Tibial nerve (tissue), 4 donors: ENCODE measurements at places on chromosomes 1 and 21. TPM values are rescaled to one million over a fixed set of nuclear protein-coding genes. Genes with fewer than 3 reads are reported as not detected.

DNA sequence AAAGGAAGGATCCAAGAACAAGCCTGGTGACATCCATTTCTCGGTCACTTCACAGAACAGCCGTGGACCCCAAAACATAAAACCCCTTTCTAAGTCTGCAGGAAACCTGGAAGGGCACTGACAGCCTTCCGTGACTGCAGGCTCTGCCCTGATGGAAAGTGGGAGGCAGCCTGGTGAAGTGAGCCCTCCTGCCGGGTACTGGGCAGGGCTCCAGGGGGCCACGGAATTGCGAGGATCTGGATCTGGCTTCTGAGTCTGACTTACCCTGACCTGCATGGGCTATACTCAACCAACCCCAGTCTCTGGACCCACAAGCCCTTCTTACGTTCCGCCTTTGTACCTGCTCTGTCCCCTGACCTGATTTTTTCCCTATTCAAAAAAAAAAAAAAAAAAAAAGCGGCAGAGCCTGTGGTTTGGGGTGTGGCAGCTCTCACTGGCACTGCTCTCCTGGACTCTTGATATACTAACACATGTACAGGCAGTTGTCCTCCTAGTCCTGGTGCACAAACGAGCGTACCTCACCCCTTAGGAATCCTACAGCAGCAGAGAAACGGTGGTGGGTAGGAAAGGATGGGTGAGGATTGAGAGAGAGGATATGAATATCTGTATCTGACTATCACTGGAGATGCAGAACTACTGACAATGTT, 82.9 kb downstream of the BEND5 start:
- H3K27me3 ChIP-seq, result no peaks in the 10 kb centered on the region
- H3K4me1 ChIP-seq, result no peaks in the 10 kb centered on the region
- no peak for DNase-seq
- no peak overlapping the region for H3K27ac ChIP-seq

GRCh38 chr1:183817576-183818288, 12.8 kb downstream of the RGL1 start:
- no peak for DNase-seq
- no peak overlapping the region for H3K4me3 ChIP-seq
- H3K36me3 ChIP-seq, result no peaks in the 10 kb centered on the region
- H3K27me3 ChIP-seq, result no peaks in the 10 kb centered on the region
- H3K27ac ChIP-seq, result peak overlapping the region; percentile 76

- DNase-seq, result no peak
- no peaks in the 10 kb centered on the region for H3K36me3 ChIP-seq
- H3K27me3 ChIP-seq, result no peaks in the 10 kb centered on the region
- no peak overlapping the region for H3K27ac ChIP-seq
- H3K4me3 ChIP-seq, result no peak overlapping the region
Observed at GRCh38 chr1:96355961-96356360, 365.6 kb upstream of the PTBP2 start.

DNA sequence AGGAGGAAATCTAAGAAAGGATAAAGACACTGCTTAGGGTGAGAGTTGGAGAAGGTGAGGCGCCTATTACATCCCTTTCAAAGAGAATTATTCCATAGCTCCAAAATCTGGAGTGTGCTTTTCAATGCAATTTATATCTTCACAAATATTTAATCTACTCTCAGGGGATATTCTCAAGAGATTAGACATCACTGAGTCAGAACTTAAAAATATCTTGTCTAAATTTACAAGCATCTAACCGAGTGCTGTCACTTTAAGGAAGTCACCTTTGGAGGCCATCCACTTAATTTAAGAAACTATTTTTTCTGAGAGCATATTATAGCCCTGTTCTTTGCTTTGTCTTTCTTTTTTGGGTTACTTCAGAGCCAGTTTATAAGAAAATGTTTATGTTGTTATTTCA, 134.6 kb downstream of the TNFSF18 start:
- DNase-seq, result no peak
- H3K4me1 ChIP-seq, result no peaks in the 10 kb centered on the region
- no peak overlapping the region for H3K4me3 ChIP-seq

GRCh38 chr1:12206792-12207424, 22.9 kb upstream of the VPS13D start:
- no peak for DNase-seq
- H3K27me3 ChIP-seq, result no peaks in the 10 kb centered on the region
- H3K36me3 ChIP-seq, result peaks cover 41% of the 10 kb centered on the region
- H3K27ac ChIP-seq, result no peak overlapping the region
- H3K4me1 ChIP-seq, result peaks cover 21% of the 10 kb centered on the region
- no peak overlapping the region for H3K4me3 ChIP-seq

GRCh38 chr1:231215681-231216385, 25.2 kb upstream of the GNPAT start:
- H3K27me3 ChIP-seq, result no peaks in the 10 kb centered on the region
- H3K27ac ChIP-seq, result no peak overlapping the region
- H3K36me3 ChIP-seq, result no peaks in the 10 kb centered on the region
- H3K4me3 ChIP-seq, result no peak overlapping the region
- no peaks in the 10 kb centered on the region for H3K4me1 ChIP-seq
- DNase-seq, result no peak

KIAA1614 gene
- total RNA-seq, result 14.9 TPM

GJC2 gene
- 15.1 TPM for total RNA-seq

AIRE gene
- total RNA-seq, result not detected

PRPF38A gene
- total RNA-seq, result 21.4 TPM

FMOD gene
- 121 TPM for total RNA-seq
